ENCODE measurements at places on chromosomes 3 and 15. TPM values are rescaled to one million over a fixed set of nuclear protein-coding genes. Genes with fewer than 3 reads are reported as not detected.
A peak's percentile ranks its signal among the peaks of the same experiment; 100 is the strongest.

GRCh38 chr3:101340591-101340990 lies 20.2 kb upstream of the IMPG2 start:
- DNase-seq = peak; percentile 2

GRCh38 chr3:133270631-133271030 lies 129.2 kb upstream of the BFSP2 start:
- DNase-seq = no peak

TNFAIP8L3 gene
- total RNA-seq = 0.83 TPM

GRCh38 chr15:88897456-88898194 lies 2.3 kb upstream of the HAPLN3 start:
- peak; percentile 71 for DNase-seq

- peak; percentile 23 for DNase-seq
Measured at GRCh38 chr3:70840106-70840870, 527.9 kb upstream of the MDFIC2 start.

GASK1A gene
- total RNA-seq = 0.18 TPM

GRCh38 chr3:187551416-187551815 lies 118.8 kb downstream of the SST start:
- DNase-seq = peak; percentile 6

All from IMR-90 (cell line).